ENCODE measurements at places on chromosomes 7 and 10.

DNA sequence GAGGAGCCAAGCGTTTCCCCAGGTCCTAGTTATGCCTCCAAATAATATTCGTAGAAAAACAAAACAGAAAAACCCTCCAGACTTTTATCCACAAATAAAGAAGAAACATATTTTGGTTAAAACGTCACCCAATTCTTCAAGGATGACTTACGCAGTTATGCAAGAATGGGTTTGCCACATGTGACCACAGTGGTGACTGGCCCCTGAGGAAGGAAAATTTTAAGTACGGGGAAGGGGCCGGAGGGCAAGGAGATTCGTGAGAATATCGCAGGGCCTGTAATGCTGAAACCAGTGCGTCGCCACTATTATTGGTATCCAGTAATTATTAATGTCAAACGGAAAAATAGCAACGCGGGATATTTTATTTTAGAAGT lies 537 bp upstream of the MRPS24 start:
- no peak for DNase-seq

- no peak for DNase-seq
These were observed 7.4 kb upstream of the SMIM30 start for GRCh38 chr7:113125728-113126127.

- DNase-seq = peak; percentile 64
These were observed 10.1 kb downstream of the ITGB8 start for GRCh38 chr7:20340839-20341238.

GRCh38 chr7:50138101-50138500 lies 45.1 kb upstream of the ZPBP start:
- no peak for DNase-seq

- no peak for DNase-seq
These were observed 24.9 kb downstream of the POLR3A start for GRCh38 chr10:78004215-78005026.

DNA sequence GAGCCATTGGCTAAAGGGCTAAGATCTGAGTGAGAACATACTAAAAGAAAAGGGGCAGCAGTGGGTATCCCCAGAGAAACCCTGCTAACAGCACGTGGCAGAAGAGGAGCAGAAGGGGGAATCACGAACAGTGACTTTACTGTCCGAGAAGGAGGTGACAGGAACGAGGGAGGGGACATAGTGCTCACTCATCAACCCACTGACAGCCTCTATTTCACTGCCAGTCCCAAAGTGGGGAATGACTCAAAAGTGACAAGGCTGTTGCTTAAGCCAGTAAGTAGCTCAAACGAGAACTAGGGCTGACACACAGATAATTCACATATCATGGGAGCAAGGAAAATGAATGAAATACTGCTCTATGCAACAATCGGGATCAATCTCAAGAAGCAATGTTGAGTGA lies 92.7 kb downstream of the RSU1 start:
- DNase-seq = no peak

DNA sequence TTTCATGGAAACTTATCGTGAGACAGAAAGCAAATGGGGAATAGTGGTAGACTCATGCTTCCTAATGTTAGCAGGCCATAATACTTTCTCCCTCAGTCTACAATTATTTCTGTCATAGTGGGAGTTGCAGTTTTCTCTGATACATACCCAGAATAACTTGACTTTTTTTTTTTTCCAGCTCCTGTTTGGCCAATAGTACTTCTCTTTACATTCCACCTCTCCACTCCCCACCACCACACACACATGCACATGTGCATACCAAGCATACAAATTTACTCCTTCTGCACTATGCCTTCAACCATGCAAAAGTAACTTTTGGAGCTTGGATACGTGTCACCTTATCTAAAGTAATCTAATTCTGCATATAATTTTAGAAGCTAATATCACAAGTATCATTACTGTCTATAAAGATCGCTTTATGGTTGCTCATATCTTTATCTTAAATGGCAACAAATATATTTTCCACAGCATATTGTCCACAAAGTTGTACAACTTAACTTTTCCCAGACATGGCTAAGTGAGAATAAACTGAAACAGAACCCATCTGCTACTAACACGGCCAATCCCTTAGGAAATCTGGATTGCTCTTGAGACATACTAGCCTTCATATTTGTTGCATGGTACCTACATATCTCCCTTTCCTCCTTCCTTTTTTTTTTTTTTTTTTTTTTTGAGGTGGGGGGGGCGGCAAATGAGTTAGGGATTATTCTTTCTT lies 49.0 kb downstream of the TES start:
- no peak for DNase-seq

- no peak for DNase-seq
These were observed 283.8 kb upstream of the SHH start for GRCh38 chr7:156095908-156096539.

- DNase-seq = no peak
These were observed 7.6 kb downstream of the LOXL4 start for GRCh38 chr10:98260350-98260749.

DNA sequence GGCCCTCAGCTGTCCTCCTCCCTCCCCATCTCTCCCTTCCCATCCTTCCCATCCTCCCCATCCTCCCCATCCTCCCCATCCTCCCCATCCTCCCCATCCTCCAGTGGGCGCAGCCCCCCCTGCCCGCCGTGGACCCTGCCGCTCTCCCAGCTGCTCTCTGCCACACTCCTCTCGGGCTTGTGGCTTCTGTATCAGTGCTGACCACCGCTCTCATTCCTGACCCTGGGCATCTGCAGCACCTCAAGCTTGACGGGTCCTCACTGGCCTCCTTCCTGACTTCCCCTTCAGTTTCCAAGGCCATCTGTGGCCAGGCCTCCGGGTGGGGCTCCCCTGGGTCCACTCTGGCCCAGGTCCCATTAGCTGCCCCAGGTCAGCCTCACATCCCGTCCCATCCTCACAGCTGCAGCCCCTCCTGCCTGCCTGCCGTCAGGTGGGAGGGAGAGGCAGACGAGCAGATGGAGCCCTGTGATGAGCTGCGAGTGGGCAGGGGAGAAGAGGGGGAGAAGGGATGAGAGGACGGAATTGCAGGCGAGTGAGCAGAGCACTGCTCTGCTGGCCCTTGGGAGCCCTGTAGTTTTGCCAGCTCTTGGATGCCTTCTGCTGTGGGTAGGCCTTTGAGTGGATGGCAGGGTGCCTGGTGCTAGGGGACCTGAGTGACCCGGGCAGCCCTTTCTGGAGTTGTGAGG lies 35.7 kb downstream of the LHPP start:
- DNase-seq = no peak

DNA sequence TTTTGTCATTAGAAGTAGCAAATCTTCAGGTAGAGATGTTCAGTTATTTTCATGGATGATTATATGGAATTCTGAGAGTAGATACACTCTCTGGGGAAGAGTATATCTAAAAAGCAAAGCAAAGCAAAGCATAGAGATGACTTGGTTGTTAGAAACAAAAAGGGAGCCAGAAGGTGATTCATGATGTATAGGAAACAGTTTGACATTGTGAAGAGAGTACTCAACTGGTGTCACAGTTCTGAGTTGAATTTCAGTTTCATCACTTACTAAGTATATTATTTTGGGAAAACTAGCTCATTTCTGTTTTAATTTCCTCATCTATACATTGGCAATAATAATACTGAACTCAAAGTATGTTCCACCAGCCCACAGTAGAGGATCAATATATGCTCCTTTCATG lies 86.8 kb downstream of the SEMA3C start:
- no peak for DNase-seq

- no peak for DNase-seq
These were observed 253.1 kb downstream of the PTEN start for GRCh38 chr10:88116481-88116880.

DNA sequence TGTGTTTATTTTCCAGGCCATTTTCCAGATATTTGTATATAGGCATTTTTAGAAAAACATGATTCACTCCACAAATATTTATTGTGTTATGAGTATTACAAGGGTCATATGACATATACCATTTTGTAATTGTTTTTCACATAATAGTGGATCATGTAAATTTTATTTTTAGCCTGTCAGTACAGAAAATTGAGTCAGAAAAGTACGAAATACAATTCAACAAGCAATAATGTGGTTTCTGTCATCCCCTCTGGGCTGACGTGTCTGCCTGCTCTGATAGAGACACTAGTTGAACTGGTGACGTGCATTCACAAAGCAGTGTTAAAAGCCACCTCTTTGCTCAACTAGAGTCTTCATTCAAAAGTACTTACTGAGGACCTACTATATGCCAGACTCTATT lies 97.9 kb upstream of the STEAP1B start:
- DNase-seq = no peak

GRCh38 chr7:134212576-134213546 lies 85.7 kb downstream of the LRGUK start:
- DNase-seq = no peak

GRCh38 chr7:12458520-12459131 lies 55.0 kb upstream of the VWDE start:
- no peak for DNase-seq

GRCh38 chr7:959271-959670 lies 4.8 kb upstream of the ADAP1 start:
- DNase-seq = no peak

DNA sequence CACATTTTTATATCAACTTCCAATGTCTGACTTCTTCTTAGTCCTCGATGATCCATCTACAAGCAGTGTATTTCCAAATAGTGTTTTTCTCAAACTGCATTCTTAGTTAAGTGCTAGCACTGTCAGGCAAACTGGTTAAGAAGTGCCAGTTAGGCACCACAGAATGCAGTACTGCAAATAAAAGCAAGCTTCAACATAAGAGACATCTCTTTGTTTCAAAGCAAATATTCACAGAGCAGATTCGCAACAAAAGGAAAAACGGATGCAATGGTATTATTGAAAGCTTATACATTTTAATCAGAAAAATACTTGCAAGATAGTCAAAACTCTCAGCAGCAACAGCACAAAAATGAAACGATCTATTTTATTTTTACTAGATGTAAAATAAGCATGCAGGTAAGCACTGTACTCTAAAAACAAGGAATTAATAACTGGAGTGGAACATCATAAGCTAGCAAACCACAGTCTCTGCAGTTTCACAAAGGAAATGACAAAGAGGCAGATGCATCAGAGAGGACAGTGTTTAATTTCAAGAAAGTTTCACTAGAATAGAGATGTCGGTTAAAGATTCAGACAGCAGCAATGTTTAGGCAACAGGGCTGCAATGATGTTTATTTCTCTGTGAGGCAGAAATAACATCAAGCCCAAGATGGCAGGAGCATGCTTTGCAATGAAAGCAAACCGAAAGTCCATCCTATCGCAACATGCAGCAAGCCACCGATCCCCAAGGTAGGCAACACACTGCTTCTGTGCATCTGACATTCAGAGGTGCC lies 82.0 kb downstream of the FGFR2 start:
- DNase-seq = no peak

DNA sequence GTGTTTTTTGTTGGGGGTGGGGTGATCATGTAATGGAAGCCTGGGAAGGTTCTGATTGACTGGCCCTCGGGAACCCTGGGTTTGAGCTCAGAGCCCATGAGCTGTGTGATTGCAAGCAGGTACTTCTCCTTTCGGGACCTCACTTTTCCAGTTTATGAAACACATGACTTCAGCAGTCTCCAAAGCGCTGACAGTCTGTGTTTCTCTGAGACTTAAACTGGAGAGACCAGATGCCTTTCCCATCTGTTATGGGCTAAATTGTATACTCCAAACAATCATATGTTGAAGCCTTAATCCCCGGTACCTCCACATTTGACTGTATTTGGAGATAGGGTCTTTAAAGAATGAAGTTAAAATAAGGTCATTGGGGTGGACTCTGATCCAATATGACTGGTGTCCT lies 493.6 kb downstream of the GALNT17 start:
- no peak for DNase-seq

Data from amygdala (tissue), 56 donors.